ENCODE measurements at places on chromosomes 5 and 9.

- DNase-seq: no peak
These were observed 27.4 kb downstream of the PHAX start for GRCh38 chr5:126628102-126628501.

DNA sequence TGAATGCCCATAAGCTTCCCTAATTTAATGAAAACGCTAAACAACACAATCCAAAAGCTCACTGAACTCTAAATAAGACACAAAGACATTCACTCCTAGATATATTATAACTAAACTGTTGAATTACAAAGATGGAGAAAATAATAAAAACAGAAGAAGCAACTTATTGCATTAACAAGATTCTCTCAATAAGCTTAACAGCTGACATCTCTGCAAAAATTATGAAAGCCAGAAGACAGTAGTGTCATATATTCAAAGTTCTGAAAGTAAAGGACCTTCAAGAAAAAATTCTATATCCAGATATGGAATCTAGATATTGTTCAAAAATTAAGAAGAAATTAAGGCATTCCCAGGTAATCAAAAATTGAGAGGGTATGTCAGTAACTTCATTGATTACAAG lies 957.8 kb upstream of the TYRP1 start:
- DNase-seq: no peak

GRCh38 chr5:175895686-175896102 lies 24.3 kb downstream of the CPLX2 start:
- no peak for DNase-seq

DNA sequence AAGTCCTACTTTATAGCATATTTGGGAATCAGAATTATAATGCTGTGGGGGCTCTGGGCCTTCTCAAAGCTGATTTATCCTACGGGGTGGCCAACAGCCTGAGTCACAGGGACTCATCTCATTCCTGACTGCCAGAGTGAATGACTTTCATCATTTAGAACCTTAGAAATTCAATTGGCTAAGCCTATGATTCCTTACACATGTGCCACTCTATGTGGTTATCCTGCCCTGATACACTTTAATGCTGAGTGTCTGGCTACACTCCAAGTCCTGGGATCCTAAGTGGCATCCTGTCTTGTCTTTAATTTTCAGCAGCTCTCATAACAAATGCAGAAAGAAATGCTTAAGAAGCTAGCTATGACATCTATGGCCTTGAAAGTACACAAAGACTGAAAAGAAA lies 75.2 kb upstream of the FREM1 start:
- DNase-seq: no peak

- DNase-seq: no peak
These were observed 145.5 kb downstream of the HMHB1 start for GRCh38 chr5:143957455-143957854.

- DNase-seq: peak; percentile 36
These were observed 405.3 kb upstream of the CLINT1 start for GRCh38 chr5:158264264-158264663.

DNA sequence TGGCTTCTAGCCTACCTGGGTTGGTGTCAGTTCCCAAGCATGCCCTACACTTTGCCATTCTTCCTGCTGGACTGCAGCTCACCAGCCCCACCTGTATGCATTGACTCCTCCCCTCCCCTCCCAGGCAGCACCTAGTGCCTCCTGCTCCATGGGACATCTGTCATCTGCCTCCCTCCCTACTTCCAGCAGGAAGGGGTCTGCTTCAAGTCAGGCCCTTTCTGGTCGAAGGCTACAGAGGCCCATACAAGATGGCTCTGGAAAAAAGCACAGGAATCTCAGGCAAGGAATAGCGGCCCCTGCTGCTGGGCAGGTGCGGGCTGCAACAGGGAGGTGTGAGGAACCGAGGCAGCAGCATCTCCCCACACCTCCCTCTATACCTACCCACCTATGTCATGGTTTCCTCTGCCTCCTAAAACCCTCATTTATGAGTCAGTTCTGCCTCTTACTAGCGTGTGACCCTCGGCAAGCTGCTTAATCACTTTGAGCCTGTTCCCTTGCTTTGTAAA lies 19.7 kb downstream of the WWC1 start:
- no peak for DNase-seq

Measured in DMS 273 treated with DMSO at 0.1 percent for 48 hours (cell line).